H9 (cell line): ENCODE measurements at places on chromosomes 6 and 20.
A peak's percentile ranks its signal among the peaks of the same experiment; 100 is the strongest.

DNA sequence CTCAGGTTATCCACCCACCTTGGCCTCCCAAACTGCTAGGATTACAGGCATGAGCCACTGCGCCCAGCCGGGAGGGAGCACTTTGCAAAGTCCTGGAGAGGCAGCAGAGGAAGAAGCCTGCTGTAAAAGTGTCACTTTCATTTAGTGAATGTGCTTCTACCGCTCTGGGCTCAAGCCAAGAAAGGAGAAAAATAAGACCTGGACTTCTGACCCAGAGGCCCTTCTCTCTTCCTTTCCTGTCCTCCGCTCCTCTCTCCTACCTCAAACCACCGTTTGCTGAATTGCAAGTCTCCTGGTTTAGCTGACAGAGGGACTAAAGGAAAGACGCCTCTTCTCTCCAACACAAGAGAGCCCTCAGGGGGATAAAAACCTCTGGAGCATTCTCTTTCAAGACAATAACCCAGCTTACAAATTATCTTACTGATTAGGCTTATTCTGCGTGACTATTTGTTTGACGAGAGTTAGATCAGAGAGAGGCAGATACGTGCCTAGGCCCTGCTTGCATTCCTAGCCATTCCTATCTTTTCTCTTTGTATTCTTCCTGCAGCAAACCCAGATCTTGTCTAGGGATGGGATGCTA lies 84.2 kb upstream of the SLC22A23 start:
- H3K4me1 ChIP-seq, result no peaks in the 10 kb centered on the region
- no peak for DNase-seq
- no peak overlapping the region for H3K27ac ChIP-seq

- H3K4me1 ChIP-seq, result no peaks in the 10 kb centered on the region
- peaks cover 8% of the 10 kb centered on the region; the same call in 2 of the 3 replicates for H3K36me3 ChIP-seq
- no peak for DNase-seq
- no peaks in the 10 kb centered on the region for H3K27me3 ChIP-seq
- H3K27ac ChIP-seq, result no peak overlapping the region
Observed at GRCh38 chr6:105310371-105310770, 92.5 kb downstream of the PREP start.

- no peaks in the 10 kb centered on the region for H3K4me1 ChIP-seq
- H3K27ac ChIP-seq, result no peak overlapping the region
- no peaks in the 10 kb centered on the region for H3K27me3 ChIP-seq
Observed at GRCh38 chr6:21342501-21342900, 251.1 kb upstream of the SOX4 start.

DNA sequence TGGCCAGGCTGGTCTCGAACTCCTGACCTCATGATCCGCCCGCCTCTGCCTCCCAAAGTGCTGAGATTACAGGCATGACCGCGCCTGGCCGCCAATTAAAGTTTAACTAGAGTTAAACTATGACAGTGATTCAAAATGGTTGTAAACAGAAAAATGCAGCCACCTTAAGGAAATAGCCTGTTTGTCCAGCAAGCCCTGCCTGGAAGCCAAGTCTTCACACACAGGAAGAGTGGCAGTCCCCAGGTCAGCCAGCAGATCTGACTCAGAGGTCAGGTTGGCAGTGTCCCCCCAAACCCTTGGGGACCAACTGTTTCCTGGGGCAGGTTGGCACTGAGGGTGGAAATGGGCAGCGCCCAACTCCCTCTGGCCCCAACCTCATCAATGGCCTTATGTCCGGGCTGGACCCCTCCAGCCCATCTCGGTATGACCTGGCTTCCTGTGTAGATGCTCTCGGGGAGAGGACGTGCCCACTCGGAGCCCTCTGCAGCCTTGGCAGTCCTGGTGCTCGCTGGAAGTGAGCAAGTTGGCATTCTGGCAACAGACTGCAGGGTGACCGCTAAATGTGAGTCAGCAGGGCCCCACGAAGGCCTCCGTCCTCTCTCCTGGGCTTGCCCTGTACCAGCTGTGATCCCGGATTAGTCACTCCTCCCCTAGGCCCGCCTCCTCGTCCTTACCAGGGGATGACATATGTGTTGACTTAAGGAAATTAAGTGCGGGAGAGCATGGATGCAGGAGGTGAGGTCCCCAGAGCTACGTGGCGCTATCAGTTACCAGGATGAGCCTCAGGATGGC lies 9.7 kb upstream of the HSP90AB1 start:
- peak; percentile 89 for DNase-seq
- no peaks in the 10 kb centered on the region; the same call in 1 of the 2 replicates for H3K4me1 ChIP-seq
- H3K36me3 ChIP-seq, result peaks cover 17% of the 10 kb centered on the region; the same call in 2 of the 3 replicates
- H3K4me3 ChIP-seq, result peak overlapping the region; percentile 71

DNA sequence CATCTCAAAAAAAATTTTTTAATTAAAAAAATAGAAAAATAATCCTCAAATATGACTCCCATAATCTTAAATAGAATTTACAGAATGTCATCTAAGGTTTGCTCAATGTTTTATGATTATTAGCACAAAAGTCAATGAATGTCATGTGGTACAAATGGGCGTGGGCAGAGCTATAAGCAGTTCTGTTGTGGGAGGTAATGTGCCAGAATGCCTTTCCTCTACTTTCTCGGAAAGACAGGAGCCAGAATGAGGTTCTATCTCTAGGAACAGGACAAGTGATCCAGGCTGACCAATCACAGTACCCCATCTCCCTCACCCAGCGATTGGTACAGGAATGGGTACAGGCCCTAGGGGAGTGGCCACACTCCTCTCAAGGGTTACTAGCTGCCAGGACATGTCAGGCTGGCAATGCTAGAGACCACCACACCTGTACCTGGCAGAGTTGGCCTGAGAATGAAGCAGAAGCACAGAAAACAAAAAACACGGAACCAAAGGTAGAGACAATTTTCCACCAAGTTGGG lies 15.1 kb downstream of the RALGAPA2 start:
- no peaks in the 10 kb centered on the region for H3K36me3 ChIP-seq
- no peak overlapping the region for H3K4me3 ChIP-seq
- H3K27me3 ChIP-seq, result no peaks in the 10 kb centered on the region
- DNase-seq, result peak; percentile 36
- no peaks in the 10 kb centered on the region for H3K4me1 ChIP-seq

DNA sequence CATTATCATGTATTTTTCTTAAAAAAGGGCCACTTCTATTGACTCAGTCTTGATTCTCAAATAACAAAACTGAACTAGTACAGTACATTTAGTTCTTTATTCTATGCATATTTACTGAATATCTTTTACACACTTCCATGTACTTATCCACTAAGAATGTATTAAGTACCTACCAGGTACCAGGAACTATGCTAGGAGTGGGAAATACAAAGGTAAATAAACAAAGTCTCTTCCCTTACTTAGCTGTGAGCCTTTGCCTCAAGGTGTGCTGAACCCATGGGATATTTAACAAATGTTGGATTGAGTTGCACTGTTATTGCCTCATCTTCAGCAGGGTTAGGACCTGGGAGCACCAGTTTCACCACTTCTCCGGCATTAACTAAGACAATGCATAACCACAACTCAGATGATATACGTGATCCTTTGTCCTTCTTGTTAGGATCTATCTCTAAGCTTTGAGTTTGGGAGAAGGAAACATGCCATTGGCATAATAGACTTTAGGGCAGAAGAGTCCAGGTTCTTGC lies 533.9 kb downstream of the TFAP2B start:
- H3K4me1 ChIP-seq, result no peaks in the 10 kb centered on the region
- no peaks in the 10 kb centered on the region for H3K36me3 ChIP-seq
- no peak overlapping the region for H3K27ac ChIP-seq
- DNase-seq, result no peak
- H3K4me3 ChIP-seq, result no peak overlapping the region

DNA sequence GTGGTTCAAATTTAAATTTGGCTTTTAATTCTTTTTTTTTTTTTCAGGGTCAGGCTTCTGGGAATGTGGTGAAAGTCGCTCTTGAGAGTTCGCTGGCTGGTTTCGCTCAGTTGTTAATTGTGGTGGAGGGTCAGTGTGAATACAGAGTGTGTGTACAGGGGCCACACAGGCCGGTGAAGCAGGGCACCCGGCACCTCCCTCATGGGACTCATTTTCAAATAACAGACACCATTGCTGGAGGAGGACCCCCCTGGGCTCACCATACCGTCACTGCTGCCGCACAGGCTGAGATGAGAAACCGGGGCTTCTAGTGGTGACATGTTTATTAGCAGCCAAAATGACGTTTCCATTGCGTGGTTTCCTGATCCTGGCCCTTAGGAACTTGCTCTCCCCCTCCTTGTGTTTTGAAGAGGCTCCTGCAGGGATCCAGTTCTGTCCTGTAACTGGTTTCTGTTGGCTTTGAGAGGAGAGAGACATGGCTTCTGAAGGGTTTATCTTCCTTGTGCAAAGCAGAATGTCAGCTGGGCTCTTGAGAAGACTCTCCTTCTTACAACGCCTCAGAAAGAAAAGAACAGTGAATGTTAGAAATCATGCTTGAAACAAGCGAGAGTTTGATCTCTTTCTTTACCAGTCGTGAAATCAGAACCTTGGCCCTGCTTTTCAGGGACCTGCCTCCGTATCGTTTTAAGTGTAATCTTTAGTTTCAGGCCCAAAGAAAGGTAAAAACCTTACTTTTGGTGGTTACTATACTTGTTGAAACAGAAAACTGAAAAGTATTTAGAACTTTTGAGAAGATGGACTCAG lies 37.8 kb downstream of the DUSP22 start:
- no peaks in the 10 kb centered on the region for H3K27me3 ChIP-seq
- peaks cover 15% of the 10 kb centered on the region; the same call in 1 of the 2 replicates for H3K36me3 ChIP-seq
- no peak overlapping the region for H3K4me3 ChIP-seq
- no peak for DNase-seq
- H3K27ac ChIP-seq, result no peak overlapping the region

DNA sequence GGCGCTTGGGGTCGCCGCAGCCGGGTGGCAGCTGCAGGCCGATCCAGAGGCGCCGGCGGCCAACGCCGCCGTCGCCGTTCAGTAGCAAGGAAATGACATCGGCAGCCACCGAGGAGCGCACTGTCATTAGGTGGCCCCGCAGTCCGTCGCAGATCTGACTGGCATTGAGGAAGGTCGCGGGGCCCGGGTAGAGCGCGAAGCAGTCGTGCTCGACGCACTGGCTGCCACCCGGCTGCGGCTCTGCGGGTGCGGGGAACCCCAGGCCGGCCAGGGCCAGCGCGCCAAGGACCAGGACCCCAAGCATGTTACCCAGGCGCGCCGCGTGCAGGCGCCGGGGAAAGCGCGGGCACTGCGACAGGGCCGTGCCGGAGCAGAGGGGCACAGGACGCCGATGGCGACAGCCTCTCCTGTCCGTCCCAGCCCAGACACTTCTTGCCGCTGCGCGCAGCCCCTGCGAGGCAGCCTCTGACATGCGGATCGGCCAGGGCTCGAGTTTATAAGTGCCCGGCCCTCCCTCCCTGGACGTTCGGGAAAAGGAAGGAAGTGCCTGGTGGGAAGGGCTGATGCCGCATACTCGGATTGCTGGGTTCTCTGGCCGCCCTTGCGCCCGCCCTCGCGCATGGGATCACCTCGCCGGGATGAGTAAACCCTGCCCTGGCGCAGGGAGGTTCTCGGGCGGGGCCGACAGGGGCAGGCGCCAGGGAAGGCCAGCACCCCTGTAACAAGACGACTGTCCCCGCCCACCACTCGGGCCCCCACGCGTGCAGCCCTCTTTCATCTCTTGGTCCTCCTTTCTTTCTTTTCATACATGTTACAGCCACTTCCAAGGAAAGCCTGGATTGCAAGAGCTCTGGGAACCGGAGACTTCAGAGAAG lies at the start of gene THBD:
Gene THBD (minus strand): TSS at position 472 of the 875 bp plus-strand sequence. CDS start 168 bp downstream, at position 304.
- H3K27ac ChIP-seq, result no peak within 1 kb of the TSS
- H3K4me1 ChIP-seq, result 0 out of 2 replicates have a peak, but pooled peaks cover 3% of the 10 kb centered on the region
- DNase-seq, result peak; percentile 71
- peaks cover 26% of the 10 kb centered on the region; the same call in 1 of the 2 replicates for H3K27me3 ChIP-seq
- H3K36me3 ChIP-seq, result peaks cover 1% of the 10 kb centered on the region; the same call in 1 of the 3 replicates

DNA sequence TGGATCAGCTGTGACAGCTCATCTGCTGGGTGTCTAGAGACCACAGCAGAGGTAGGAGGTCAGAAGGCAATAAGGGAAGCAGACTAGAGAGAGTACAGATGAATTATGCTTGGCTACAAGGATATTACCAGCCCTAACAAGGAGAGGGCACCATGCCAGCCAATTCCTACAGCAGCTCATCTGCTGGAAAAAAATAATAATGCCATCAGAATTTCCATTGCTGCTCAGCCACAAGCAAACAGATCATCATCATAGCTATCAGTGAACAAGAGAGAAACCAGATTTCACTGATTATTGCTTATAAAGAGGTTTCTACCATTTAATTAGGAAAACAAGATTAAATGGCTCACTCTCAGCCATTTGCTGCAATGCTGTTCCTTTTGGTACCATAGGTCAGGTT lies 66.5 kb downstream of the PSMG4 start:
- DNase-seq, result no peak
- H3K27ac ChIP-seq, result no peak overlapping the region
- no peak overlapping the region for H3K4me3 ChIP-seq
- H3K27me3 ChIP-seq, result no peaks in the 10 kb centered on the region
- no peaks in the 10 kb centered on the region for H3K36me3 ChIP-seq

GRCh38 chr6:158512809-158513208 lies 47.1 kb upstream of the TMEM181 start:
- no peak overlapping the region for H3K27ac ChIP-seq
- peaks cover 11% of the 10 kb centered on the region for H3K36me3 ChIP-seq
- no peaks in the 10 kb centered on the region for H3K4me1 ChIP-seq
- DNase-seq, result no peak

- no peaks in the 10 kb centered on the region for H3K27me3 ChIP-seq
- H3K27ac ChIP-seq, result no peak overlapping the region
- no peaks in the 10 kb centered on the region; the same call in 2 of the 3 replicates for H3K36me3 ChIP-seq
- DNase-seq, result no peak
Observed at GRCh38 chr6:1770435-1770843, 160.7 kb downstream of the FOXC1 start.

DNA sequence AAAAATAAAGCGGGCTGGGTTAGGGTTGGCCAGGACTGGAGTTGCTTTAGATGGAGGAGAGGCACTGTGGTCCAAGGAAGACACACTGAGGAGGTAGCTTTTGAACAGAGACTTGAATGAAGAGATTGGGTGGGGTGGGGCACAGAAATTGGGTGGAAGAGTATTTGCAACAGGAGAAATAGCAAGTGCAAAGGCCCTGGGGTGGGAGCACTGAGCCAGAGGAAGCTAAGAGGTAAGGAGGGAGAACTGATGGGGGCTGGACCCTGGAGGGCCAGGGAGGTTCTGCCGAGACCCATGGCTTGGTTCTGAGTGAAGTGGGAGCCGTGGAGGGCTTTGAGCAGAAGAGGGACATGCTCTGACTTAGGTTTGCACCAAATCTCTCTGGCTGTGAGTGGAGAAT lies 45.4 kb downstream of the KCNB1 start:
- no peak overlapping the region for H3K4me3 ChIP-seq
- no peak for DNase-seq
- no peaks in the 10 kb centered on the region for H3K27me3 ChIP-seq

DNA sequence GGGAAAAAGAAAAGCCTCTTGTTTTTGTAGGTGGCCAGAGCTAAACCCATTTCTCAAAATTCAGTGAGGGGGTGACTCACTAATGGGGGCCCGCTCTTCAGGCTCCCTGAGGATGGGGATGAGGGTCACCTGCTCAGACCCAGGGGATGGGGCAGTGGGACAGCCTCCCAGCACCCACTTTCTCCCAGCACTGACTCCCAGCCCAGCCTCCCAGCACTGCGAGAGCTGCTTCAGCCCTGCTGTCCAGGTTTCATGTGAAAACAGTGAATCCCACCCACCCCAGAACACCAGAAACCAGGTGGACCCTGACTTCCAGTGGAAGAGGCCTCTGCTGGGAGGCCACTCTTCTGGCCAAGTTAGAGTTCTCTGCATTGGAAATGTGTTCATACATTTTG lies 362.6 kb downstream of the CDH4 start:
- peaks cover 3% of the 10 kb centered on the region; the same call in 1 of the 2 replicates for H3K27me3 ChIP-seq
- no peak for DNase-seq
- no peak overlapping the region for H3K27ac ChIP-seq
- no peak overlapping the region for H3K4me3 ChIP-seq
- H3K4me1 ChIP-seq, result no peaks in the 10 kb centered on the region

GRCh38 chr6:125469915-125470314 lies 168.1 kb upstream of the HDDC2 start:
- peaks cover 27% of the 10 kb centered on the region for H3K36me3 ChIP-seq
- peaks cover 10% of the 10 kb centered on the region for H3K4me1 ChIP-seq
- no peak for DNase-seq
- H3K27me3 ChIP-seq, result no peaks in the 10 kb centered on the region
- H3K4me3 ChIP-seq, result no peak overlapping the region
